Left hindlimb (tissue), 1 donor: ENCODE measurements at places on chromosomes 5 and 9.

DNA sequence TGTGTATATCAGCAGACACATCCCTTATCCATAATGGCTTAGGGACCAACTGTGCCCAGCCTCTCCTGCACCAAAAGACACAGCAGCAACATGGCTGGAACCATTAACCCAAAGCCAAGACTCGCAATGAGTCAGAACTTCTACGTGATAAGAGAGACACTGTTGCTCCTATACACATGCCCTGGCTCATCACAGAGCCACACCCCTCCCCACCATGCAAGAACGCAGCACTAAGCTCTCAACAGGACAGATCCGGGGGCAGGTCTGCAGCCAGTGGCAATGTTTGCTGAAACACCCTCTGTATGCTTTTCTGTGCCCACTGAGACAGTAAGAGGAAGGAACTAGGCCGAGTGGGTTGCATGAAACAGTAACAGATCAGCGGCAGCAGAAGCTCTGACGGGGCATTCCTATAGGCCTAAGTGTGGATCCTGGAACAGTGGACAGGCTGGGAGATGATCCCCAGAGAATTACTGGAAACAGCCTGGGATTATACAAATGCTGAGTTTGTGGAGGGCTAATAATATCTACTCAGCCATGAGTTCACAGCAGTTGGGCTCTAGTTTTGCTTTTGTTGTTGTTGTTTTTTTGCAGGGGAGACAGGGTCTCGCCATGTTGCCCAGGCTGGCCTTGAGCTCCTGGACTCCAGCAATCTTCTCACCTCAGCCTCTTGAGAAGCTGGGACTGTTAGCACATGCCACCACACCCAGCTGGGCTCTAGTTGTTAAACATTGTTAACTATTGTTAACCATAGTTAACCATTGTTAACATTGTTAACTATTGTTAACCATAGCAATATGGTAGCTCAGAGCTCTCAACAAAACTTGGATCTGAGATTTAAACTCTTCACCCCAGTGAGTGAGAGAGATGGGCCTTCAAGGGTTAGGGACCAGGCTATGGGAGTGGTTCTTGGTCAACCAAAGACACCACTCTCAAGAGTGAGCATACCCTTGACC lies 41.0 kb downstream of the B4GALT1 start:
- no peak for DNase-seq

GRCh38 chr9:88535226-88536022 lies 446 bp downstream of the NXNL2 start:
- no peak for DNase-seq

DNA sequence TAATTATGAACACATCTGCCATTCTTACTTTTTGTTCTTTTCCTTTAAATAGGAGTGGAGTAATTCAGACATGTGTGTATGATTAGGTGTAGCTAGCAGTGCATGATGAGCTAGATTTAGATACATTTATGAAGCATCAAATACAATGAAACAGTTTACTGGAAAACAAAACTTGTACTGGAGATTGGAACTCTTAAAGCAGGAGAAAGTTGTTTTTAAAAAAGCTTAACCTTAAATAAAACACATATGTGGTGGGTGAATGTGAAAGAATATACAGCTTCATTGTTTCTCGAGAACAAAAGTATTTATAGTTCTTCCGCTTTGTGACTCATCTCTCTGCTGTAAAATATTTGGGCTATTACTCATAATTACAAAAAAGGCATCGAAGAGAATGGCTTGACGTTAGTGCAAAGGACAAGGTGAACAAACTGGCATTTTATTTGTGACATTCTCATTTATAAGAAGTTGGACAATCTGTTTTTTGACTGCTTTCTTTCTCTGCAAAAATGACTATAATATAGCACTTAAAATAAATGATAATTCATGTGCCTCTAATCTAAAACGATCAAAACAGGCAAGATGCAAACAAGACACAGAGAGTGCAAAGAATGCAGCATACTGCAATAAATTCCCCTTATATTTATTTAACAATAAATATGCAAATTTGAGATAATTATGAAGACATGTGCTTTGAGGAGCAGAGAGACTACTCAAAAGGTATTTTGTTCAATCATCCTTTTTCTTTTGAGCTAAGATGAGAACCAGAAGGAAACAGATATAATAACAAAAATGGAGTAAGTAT lies 478.8 kb downstream of the CETN3 start:
- DNase-seq: no peak

- no peak for DNase-seq
These were observed 1196.1 kb upstream of the CDH9 start for GRCh38 chr5:28234356-28234968.

- no peak for DNase-seq
These were observed 113.2 kb downstream of the SLC25A46 start for GRCh38 chr5:110852053-110852452.

DNA sequence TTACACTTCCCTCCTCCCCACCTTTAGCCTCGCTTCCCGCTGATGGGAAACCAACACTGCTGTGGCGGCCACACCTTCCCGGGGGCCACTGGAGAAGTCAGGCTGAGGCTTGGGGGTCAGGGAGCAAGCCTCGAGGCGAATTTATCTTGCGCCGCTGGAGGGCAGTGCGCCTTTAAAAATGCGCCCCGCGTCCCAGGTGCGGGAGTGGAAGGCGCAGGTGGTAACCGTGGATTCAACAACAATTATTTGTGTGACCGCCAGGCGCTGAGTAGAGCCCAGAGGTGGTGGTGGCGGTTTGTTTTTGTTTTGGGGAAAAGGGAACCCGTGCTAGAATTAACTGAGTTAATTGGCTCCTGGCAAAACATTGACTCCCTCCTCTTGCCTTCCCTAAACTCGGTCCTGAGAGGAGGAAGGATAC lies 1.1 kb downstream of the CFAP77 start:
- DNase-seq: no peak

DNA sequence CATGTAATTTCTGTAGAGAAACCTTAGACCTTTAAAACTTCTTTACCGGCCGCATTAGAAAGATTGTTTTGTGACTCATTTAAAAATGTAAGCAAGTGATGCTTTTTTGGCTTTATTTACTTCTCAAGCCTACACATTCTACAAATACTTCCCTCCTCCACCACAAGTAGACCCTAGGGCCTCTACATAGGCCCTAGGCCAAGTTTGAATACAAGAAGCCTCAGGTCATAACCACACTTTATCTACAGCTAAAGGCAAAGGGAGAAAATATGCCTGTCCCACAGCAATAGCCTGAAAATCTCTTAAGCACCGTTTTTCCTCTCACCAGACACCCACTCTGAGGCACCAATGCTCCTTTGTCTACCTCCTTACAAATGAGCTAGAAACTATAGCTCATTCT lies 53.9 kb downstream of the CSNK1A1 start:
- peak; percentile 63 for DNase-seq

DNA sequence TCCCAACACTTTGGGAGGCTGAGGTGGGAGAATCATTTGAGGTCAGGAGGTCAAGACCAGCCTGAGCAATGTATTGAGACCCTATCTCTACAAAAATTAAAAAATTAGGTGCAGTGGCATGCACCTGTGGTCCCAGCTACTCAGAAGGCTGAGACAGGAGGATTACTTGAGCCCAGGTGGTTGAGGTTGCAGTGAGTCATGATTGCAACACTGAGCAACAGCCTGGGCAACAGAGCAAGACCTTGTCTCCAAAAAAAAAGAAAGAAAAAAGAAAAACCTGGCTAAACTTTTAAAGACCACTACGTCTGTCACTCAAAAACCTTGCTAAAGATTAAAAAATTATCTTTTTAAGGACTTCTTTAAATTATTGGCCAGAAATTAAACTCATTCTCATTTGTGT lies 59.8 kb upstream of the ABCA1 start:
- DNase-seq: no peak

DNA sequence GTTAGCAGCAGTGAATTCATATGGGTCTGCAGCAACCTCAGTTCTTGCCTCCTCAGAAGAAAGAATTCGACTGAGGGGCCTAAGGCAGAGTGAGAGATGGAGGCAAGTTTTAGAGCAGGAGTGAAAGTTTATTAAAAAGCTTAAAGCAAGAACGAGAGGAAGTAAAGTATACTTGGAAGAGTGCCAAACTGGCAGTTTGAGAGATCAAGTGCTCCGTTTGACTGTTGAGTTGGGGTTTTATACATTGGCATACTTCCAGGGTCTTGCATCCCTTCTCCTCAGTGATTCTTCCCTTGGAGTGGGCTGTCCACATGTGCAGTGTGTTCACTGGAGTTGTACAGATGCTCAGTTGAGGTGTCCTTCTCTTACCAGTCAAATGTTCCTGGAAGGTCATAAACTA lies 203.6 kb downstream of the SPATA31D1 start:
- no peak for DNase-seq

DNA sequence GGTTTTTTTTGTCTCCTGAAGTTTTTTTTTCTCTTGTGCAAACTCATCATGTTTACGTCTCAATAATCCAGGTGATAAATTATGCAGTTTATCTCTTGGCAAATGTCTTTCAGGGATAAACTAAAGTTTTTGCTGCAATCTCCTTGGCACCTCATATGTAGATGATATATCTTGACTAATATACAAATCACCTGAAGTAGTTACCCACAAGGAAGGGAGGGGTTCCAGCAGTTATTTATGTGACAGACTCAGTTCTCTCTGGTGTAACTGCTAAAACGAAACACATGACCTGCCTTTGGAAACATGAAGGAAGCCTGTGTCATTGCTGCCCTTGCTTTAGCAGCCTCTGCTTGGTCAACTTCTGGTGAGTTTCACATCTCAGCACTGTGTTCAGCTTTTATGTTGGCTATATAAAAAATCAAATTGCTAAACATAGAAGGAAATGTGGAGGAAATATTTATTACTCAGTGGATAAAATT lies 39.3 kb upstream of the KIAA1958 start:
- no peak for DNase-seq

- DNase-seq: peak; percentile 37
These were observed 685.8 kb downstream of the MAT2B start for GRCh38 chr5:164191240-164191639.

GRCh38 chr9:21097817-21098216 lies 20.1 kb upstream of the IFNB1 start:
- no peak for DNase-seq

DNA sequence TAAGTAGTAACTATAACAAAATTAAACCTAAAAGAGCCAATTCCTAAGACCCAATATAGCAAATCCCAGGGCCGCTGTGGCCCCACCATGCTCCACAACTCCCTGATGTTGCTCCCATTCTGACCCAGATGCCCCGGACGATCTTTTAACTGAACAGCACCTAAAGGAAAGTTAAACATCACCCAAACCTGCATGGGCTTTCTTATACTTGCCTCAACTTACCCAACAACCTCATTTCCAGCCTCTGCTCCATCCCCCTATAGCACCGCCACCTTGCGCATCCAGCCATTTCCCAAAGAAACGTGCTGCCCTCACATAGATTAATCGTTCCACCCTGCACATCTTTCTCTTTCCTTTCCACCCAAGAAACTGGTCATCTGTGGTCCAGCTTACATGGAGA lies 54.6 kb downstream of the ZNF354C start:
- no peak for DNase-seq

- peak; percentile 64 for DNase-seq
These were observed 44.0 kb downstream of the IRF1 start for GRCh38 chr5:132446621-132447020.

GRCh38 chr5:72166070-72166979 lies 59.0 kb downstream of the MAP1B start:
- DNase-seq: peak; percentile 87

DNA sequence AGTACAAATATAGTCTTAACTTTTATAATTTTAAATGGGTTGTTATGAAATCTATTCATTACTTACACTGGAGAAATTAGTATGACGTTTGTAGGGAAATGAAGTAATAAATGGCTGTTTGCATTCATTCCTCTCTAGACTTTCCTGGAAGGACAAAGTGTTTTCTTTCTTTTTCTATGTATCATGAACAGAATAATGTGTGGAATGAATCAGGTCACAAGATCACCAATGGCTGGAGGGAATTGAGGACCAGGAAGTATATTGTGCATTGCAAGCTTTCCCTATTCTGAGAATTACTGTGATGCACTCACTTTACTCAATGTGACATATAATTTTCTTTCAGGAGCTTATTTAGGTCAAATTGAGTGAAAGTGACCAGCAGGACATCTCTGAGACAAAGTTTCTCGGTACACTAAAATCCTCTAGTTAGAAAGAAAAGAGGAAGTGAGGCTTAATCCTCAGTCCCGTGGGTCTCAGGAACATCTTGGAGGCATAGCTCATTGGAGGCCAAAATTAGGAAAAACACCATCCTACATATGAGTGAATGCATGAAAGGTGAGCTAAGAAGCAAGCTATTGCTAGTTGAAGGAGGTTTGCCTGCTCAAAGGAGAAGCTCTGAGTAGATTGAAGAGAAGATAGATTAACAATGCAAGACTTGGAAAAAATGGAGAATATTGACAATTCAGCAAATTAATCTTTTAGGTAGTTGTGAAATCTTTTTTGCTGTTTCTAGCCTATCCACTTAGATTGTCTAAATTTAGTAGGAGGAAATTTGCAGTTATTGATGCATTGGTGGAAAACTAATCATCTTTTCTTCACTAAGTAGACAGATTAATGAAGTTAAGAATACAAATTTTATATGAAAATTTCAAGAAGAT lies 28.0 kb downstream of the ERAP2 start:
- no peak for DNase-seq

GRCh38 chr5:125725691-125726090 lies 697.5 kb upstream of the GRAMD2B start:
- DNase-seq: no peak

DNA sequence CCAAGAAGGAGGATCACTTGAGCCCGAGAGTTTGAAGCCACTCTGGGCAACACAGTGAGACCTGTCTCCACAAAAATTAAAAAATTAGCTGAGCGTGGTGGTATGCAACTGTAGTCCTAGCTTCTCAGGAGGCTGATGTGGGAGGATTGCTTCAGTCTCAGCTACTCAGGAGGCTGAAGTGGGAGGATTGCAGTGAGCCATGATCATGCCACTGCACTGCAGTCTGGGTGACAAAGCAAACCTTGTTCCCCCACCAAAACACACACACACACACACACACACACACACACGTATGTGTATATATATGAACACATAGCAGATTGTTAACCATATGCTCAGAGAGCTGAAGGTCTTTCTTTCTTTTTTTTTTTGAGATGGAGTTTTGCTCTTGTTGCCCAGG lies 157.5 kb upstream of the MAST4 start:
- DNase-seq: no peak

- DNase-seq: no peak
These were observed 60.0 kb downstream of the SHB start for GRCh38 chr9:38009035-38009501.

DNA sequence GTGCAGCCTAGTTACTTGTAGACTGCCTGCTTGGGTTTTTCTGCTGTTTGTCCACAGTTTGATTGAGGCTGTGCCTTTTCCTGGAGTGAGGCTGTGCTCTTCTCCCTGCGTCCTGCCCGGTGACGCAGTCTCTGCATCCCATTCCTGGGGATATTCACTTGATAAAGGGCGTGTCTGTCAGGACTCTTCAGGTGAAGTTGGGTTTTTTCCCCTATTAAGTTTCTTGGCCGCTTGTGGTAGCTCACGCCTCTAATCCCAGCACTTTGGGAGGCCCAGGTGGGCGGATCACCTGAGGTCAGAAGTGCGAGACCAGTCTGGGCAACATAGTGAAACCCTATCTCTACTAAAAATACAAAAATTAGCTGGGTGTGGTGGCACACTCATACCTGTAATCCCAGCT lies 50.0 kb upstream of the SUSD3 start:
- no peak for DNase-seq

- DNase-seq: peak; percentile 61
These were observed 28.8 kb upstream of the MELK start for GRCh38 chr9:36543916-36544315.
